ENCODE measurements at places on chromosomes 1 and 21.

GRCh38 chr1:242586360-242586680 is 61.8 kb upstream of the PLD5 start:
- DNase-seq: no peak

DNA sequence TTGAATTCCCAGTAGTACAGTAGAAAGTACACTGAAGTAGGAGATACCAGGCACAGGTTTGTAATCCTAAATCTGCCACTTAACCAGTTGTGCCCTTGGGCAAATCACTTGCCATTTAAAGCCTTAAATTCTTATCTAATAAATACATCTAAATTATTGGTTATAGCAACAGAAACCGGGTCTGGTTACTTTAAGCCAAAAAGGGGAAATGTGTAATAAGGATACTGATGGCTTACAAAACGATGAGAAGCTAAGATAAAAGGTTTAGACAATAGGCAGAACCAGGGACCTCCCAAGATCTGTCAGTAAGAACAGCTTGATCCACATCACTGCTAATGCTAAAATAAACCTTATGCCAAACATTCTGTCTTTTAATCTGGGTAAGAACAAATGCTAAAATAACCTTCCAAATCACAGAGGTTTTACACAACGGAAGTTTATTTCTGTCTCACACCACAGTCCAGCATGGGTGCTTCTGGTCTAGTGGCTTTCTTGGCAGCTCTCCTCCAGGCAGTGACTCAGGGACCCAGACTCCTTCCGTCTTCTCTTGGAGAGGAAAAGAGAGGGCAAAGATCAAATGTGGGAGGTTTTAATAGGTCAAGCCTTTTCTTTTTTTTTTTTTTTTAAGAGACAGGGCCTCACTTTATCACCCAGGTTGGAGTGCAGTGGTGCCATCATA is 16.5 kb upstream of the ZMYM1 start:
- DNase-seq: no peak

GRCh38 chr1:41862384-41863221 is 56.1 kb downstream of the HIVEP3 start:
- no peak for DNase-seq

- no peak for DNase-seq
These were observed 204.7 kb upstream of the RGS18 start for GRCh38 chr1:191953526-191953925.

DNA sequence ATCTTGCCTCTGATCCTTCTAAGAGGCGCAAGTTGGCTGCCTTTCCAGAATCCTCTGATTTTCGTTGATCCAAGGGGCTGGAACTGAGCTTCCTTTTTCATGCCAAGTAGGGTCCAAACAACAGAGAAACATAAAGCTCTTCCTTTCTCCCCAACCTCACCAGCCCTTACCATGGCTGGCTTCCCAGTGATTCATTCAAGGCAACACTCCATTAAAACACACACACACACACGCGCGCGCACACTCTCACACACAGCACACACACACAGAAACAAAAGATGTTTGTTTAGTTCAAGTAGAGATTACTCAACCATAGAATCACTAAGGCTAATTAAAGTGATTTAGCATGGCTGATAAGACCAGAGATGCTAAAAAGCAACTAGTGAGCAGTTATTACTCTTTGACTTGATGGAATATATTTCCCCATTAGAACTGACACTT is 13.0 kb upstream of the GUCA2A start:
- no peak for DNase-seq

- no peak for DNase-seq
These were observed 356.7 kb upstream of the TMPRSS15 start for GRCh38 chr21:18760247-18760646.

DNA sequence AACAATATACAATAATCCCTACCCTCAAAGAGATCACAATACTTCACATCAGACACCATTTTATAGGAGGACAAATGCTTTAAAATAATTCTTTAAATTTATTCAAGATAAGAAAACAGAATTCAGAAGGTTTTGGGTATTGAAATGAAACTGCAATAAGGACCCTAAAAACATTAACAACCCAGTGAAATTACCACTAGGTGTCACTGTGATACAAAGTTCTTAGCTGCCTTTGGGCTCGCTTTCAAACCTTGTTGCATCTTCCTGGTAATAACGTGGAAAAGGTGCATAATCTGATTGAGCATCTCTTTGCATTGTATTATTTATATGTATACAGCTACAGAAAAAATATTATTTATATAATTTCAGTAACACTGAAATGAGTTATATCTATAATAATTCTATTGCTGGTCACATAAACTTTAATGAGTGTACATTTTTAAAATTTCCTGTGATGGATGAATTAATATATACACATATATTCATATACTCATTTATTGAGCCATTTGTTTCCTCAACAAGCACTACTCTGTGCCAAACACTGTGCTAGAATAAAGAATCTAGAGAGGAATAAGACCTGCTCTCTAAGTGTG is 185.2 kb downstream of the FAF1 start:
- DNase-seq: no peak

DNA sequence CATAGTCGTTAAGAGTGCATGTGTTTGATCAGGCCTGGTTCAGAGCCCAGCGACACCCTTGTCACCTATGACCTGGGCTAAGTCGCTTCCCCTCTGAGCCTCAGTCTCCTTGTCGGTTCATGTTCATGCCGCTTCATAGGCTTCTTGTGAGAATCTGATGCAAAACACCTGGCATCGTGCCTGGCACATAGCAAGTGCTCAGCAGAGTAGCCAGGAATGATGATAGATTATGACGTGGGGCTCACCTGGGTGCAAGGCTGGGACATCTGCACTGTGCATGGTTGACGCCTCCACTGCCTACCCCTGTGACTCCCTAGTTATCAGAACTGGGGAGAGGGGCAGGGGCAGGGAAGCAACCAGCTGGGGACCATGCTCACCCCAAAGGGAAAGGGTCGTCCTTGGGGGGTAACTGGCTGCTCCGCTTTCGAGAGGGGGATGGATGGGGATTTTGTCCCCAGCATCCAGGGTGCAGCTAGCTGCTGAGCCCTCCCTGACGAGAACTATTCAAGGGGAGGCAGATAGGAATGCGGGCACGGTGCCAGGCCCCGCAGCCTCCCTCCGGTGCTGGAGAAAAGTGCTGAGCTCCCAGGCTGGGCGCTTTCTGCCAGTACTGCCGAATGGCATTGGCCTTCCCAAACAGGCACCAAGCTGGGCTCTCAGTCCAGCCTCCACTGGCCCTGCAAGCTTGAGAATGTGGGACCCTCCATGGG is 9.3 kb downstream of the EFHD2 start:
- DNase-seq: no peak

GRCh38 chr1:94265906-94266305 is 28.5 kb upstream of the ARHGAP29 start:
- DNase-seq: no peak

DNA sequence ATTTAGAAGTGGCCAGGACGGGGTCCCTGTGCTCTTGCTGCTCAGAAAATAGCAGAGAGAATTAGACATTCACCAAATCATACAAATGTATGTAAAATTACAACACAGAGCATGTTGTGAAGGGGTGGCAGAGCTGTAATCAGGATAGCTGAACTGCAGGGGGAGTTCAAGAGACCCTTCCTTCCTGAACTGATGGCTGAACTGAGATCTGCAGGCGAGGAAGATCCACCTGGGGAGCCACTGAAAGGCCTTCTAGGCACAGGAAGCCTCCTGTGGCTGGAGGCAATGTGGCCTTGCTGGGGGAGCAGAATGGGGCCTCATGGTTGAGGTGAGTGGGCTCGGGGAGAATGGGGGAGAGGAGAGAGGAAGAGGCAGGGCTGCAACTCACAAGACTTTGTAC is 216.5 kb downstream of the PRDM2 start:
- no peak for DNase-seq

GRCh38 chr1:25689686-25690381 is 73.2 kb downstream of the MAN1C1 start:
- no peak for DNase-seq

DNA sequence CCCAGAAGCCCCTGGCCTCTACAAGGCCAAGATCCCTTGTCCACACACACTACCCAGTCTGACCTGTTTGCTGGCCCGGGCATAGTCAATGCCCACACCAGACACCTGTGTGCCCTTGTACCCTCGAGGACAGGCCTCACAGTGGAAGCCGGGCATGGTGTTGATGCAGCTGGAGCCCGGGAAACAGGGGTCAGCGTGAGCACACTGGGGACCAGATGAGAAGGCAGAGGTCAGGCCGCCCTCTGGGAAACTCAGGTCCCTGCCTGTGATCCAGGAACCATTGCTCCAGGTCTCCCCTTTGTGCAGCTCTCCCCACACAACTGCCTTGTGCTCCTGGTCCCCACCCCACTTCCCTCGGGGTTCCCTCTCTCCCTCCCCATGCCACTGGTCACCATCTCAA is 5.5 kb downstream of the THBS3 start:
- DNase-seq: no peak

DNA sequence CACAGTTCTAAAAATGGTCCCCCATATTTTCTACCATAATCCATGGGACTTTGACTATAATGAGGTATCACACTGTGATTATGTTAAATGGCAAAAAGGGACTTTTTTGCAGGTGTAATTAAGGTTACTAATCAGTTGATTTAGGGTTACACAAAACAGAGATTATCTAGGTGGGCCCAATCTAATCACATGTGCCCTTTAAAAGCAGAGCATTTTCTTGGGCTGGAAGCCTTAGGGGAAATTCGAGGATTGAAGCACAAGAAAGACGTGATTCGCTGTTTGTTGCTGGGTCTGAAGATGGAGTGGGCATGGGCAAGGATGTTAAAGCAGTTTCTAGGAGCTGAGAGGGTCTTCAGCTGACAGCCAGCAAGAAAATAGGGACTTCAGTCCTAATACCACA is 13.4 kb downstream of the RAVER2 start:
- no peak for DNase-seq

DNA sequence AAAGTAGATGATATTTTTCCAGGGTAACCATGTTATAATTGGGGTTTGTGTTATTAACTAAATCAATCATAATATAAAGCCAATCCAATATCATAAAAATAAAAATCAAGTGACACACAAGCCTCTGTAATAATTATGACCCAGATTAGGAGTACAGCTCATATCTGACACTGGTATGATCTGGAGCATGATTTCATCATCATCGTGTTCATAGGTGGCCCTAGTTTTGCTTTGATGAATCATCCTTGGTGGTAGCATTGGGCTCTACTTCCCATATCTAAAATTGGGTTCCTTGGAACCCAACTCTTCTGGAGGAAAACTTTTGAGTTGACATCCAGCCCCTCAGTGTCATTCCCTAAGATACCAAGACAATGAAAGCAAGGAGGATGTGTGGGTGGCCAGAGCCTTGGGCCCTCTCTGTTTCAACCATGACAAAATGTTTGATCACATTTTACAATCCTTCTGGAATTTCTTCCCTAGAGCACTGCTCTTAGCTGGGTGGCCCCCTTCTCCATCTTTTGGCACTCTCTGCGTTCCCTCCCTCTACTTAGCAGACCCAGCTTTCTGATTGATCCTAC is 37.0 kb upstream of the ENAH start:
- DNase-seq: no peak

DNA sequence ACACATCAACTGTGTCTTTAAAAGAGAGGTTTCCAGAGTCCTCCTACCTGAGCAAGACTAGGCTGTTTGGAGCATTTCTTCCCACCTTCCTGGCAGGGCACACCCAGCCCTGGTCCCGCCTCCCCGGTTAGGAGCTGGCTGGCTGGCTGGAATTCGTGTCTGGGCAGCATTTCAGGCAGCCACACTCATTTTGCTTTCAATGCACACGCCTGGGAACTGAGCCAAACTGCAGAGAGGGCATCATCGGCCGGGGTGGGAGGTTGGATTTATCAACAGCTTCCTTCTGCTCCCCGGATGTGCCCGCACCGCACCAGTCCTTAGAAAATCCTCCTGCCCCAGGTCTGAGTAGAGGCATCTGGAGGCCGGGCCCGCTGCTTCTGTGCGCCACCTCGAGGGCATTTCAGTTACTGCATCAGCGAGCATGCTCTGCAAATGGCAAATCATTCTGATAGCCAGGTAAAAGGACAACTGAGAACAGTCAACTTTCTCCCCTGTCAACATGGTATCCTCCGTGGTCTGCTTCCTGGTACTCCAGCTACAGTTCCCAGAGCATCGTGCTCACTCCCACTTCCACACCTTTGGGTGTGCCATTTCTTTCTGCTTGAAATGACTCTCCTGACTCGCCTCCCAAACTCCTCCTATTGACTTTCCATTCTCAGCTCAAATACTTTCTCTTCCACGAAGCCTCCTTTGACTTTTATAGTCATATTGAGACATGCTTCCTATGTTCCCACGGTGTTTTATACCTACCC is 20.6 kb downstream of the TCEA3 start:
- peak; percentile 83 for DNase-seq

- no peak for DNase-seq
These were observed 1.1 kb upstream of the UAP1 start for GRCh38 chr1:162560303-162561036.

DNA sequence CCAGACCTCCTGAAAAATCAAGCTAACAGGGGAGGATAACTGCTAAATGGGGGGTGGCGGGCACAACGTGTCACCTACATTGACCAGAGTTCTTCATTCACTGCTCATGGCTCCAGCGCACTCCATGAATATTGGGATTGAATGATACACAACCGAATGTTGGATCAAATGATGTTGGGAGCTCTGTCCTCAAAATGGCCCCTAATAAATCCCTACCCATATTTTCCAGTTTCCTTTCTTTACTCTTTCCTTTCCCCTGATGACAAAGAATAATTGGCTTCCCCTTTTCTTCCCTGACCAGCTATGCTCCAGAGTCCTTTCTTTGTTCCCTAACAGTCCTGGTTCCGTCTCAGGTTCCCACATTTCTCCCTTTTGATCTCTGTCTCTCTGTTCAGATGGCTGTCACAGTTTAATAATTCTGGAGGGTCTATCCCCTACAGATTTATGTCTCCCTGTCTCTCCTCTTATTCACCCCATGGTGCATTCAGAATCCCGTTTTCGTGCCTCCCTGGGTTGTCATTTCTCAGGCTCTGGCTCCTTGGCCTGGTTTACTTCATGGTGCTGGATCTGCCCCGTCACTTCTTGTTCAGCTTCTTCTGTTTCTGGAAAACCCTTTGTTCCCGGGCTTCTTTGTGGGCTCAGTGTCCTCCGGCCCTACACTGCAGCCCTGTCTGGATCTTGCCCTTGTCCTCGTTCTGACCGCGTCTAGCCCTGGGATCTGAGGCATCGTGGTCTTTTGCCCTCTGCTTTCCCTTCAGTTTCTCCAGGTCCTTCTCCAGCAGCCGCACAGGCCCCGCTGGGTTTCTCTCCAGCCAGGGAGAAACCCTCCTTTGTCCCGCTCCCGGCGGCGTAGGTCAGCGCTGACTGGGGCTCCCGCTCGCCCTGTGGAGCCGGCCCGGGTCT is 78.3 kb downstream of the NDUFS5 start:
- DNase-seq: no peak

DNA sequence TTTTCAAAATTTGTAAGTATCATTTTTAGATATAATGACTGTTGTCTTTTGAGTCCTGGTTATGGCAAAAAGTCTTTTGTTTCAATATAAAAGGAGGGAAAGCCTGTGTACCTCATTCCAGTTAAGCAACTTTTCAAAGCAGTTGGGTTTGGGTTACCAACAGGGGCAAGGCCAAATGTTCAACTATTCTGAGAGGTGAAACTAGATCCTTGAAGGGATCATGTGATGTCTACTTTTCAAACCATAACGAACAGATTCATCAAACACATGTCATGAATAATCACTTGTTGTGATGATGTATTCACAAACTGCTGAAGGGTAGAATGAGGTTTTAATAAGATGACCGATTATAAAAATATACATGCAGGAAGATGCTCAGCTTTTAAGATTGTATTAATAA is 171.3 kb downstream of the HHAT start:
- DNase-seq: no peak

Measured in activated naive CD4-positive, alpha-beta T cell (primary cell).